Testis (tissue), 5 donors: ENCODE measurements at places on chromosomes 7 and 10. TPM values are rescaled to one million over a fixed set of nuclear protein-coding genes. Genes with fewer than 3 reads are reported as not detected.

GRCh38 chr10:3339531-3339950 is 167.0 kb upstream of the PITRM1 start:
- DNase-seq: no peak

GRCh38 chr7:51154201-51154600 is 162.4 kb downstream of the COBL start:
- no peak for DNase-seq

- no peak for DNase-seq
Observed at GRCh38 chr10:22598478-22598877, 115.9 kb downstream of the PIP4K2A start.

Gene NCF1
- 1.5 TPM for total RNA-seq

DNA sequence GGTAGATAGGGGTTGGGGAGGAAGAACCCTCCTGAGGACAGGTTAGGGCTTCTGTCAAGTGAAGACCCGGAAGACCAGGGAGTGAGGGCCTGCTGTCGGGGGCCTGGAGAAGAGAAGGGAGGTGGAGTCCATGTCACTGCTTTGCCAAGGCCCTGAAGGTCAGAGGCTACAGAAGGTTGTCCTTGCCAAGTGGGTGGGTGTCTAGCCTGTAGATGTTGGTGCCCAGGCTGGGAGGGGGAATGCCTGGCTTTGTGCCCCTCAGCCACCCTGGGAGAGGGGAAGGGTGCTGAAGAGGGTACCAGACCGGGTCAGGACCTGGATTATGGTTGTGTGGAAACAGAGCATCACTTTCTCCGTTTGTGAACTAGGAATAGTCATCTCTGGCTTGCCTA is 67.2 kb upstream of the AQP1 start:
- no peak for DNase-seq

DNA sequence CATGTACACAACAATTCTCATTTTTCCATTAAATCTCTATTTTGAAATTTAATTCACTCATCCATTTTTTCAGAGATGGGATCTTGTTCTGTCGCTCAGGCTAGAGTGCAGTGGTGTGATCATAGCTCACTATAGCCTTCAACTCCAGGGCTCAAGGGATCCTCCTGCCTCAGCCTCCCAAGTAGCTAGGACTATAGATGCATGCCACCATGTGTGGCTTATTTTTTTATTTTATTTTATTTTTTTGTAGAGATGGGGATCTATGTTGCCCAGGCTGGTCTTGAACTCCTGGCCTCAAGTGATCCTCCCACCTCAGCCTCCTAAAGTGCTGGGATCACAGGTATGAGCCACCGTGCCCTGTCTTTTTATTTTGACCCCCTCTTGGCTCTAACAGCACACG is 203.8 kb upstream of the KLF14 start:
- DNase-seq: no peak

DNA sequence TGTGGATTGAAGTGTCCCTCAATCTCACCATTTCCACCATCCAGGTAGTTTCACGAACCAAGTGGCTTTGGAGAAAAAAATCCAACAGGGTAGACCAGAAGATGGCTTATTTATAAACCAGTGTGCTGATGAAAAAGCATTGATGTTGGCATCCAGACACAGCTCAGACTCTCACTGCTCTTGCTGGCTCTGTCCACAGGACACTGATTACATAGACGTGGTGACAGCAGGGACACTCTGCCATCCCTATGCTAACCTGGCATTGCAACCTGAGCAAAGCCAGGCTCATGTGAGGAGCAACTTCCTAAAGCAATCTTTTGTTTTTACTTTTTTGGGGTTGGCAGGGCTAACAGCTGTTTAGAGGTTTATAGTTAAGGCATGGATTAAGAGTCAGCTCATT is 130.6 kb upstream of the SVIL start:
- DNase-seq: no peak

GRCh38 chr10:73205890-73206289 is 38.0 kb downstream of the FAM149B1 start:
- DNase-seq: no peak

Gene ELN
- 35.2 TPM for total RNA-seq

DNA sequence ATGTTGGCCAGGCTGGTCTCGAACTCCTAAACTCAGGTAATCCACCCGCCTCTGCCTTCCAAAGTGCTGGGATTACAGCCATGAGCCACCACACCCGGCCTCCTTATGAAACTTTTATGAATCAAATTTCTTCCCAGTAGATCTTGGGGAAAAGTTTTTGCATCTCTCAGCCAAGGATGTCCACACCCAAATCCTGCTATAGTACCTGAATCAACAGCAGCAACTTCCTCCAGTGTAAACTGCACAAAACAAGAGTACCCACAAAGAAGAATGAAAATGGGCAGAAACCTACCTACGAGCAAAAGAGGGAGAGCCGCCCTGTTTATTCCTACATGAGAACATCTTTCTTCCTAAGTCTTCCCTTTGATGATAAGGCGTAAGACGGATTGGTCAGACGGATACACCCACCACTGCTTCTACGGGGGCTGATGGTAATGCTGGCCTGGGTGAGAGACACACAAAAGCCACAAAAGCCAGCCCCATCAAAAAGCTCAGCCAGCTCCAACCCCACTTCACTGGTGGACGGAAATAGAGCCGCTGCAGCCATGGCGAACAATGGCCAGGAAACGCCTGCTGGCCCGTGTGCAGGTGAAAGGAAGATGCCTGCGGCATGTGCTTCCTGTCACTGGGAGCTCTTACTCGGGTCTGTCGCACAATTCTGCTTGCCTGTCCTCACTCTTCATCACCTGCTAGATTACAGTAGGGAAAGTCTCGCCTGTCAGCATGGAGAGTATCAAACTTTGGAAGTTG is 10.4 kb downstream of the JCAD start:
- no peak for DNase-seq
